Stimulated activated CD4-positive, alpha-beta T cell treated with anti-CD3 and anti-CD28 coated beads, Interleukin-15, amount 100 ng/mL, for 24 hours (primary cell): ENCODE measurements at places on chromosomes 7 and 10.

- DNase-seq, result no peak
Observed at GRCh38 chr7:147311336-147311735, 1194.7 kb downstream of the CNTNAP2 start.

- no peak for DNase-seq
Observed at GRCh38 chr10:78542141-78542489, 508.5 kb downstream of the RPS24 start.

GRCh38 chr7:11274074-11274473 lies 300.4 kb downstream of the PHF14 start:
- DNase-seq, result no peak

GRCh38 chr10:128421371-128422160 lies 295.3 kb upstream of the MKI67 start:
- DNase-seq, result no peak

DNA sequence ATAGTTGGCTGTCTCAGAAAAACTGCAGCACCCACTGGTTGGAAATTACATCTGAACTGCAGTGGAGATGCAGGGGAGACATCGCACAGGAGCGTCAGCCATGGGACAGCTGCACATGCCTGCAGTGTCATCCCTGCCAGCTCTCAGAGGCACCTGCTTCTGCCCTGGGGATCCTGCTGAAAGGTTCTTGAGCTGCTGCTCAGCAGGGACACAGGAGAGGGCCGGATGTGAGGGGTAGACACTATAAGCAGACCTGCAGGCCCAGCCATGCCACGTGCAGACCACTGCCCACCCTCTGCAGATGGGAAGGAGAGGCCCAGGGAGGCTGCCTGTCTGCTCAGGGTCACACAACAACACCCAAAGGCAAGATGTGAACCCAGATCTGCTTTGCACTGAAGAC lies 601.4 kb downstream of the DNAJB6 start:
- DNase-seq, result no peak

DNA sequence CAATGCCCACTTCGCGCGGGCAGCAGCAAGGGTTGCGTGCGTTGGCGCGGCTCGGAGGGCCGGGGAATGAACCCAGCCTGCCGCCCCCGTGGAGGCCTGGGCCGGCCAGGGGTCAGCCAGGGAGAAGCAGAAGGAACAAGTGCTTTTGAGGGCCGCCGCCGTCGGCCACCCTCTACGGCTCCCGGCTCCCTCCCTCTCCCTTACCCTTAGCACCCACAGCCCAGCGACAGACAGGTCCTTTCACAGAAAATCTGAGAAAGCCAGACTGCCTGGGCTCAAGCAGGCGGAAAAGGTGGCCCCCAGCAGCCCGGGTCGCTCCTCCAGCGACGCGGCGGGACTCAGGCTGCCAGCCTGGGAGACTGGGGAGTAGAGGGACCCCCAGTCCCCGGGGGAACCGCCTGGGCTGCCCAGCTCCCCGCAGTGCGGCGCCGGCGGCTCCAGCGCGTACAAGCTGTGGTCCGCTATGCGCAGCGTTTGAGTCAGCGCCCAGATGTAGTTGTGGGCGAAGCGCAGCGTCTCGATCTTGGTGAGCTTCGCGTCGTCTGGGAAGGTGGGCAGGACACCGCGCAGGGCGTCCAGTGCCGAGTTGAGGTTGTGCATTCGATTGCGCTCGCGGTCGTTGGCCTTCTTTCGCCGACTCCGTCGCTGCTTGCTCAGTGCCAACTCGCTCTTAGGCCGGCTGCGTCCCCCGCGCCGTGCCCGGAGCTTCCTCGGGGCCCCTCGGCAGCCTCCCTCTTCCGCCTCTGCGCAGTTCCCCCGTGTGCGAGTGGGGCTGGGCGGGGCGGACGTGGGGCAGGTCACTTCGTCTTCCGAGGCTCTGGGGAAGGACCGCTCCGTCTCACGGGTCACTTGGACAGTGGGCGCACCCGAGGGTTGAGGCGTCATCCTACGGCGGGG lies 815 bp downstream of the NEUROG3 start:
- peak; percentile 62 for DNase-seq

GRCh38 chr10:34816085-34816496 lies 995 bp upstream of the PARD3 start:
- peak; percentile 16 for DNase-seq

- DNase-seq, result no peak
Observed at GRCh38 chr10:3897156-3897555, 112.1 kb upstream of the KLF6 start.

DNA sequence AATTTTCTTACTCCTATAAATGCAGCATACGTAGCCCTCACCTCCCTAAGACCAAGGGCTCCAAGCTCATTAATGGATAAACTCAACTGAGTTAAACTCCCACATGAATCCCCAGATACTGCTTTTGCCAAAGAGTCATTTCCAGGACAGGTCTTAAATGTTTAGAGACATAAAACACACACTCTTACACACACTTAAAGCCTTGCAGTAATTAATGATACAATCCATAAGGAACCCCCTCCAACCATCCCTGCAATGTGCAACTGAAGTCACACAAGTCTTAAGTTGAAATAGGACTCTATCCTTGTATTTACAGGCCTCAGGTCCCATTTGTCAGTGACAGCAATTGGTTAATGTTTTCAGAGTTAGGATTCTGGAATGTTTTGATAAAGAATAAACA lies 194.1 kb downstream of the FANK1 start:
- no peak for DNase-seq

DNA sequence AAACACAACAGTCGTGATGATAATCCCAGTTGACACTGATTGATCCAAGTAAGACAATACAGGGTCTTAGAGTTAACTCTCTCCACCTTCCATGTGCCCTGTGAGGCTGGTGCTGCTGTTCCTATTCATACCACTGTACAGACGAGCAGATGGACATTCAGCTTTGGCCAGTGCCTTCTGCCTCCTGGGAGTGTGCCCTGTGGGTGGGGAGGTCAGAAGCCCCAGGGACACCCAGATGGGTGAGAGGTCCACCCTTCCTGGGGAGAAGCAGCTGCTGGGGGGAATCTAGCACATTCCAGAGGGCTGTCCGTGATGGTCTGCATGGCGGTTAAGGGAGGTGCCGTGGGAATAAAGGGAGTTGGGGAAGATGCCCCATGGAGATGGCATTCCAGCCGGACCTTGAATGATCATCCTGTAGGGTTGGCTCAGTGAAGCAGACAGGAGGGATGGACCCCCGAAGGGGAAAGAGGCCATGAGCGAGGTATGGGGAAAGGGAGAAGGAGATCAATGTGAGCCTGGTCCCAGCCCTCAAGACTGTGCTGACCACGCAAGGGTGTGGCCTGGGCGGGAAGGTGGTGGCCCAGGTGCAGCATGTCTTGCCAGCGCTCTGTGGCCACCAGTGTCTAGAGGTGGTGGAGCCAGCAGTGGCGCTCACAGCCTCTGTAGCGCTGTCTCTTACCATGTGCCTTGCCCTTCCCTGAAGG lies 74.0 kb downstream of the ADCY1 start:
- no peak for DNase-seq

GRCh38 chr7:137151041-137151689 lies 192.4 kb downstream of the PTN start:
- no peak for DNase-seq

- DNase-seq, result no peak
Observed at GRCh38 chr10:28250782-28251181, 52.1 kb downstream of the MPP7 start.

GRCh38 chr7:120760851-120761250 lies 97.1 kb downstream of the TSPAN12 start:
- no peak for DNase-seq

DNA sequence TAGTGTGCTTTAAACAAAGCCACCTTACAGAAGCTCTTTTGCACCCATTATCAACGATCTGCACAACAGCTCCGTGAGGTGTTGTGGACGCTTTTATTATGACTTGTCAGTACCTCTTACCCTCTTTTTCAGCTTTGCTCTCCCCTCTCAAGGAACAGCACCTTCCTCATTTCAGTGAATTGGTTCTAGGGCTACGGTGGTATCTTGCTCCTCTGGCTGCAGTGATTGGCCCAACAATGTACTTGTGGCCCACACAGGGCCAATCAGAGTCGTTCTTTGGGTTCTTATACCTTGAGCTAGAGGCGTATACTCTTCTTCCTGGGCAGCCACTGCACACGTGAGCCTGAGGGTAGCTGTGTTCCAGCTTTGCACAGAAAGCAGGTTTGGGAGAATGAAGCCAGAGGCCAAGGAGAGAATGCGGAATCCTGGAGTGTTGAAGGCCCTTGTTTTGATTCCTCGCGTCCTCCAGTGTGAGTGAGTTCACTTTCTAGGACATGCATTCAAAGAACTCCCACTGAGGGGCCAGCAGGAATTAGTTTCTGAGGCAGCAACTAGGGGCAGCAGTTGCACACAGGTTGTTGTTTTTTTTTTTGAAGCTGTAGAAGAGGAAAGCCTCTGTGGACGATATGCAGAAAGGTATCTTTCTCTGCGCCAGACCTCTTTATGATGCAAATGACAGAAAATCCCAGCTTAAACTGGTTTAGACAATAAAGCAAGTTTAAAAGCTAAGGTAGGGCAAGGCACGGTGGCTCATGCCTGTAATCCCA lies 49.8 kb upstream of the PDZD8 start:
- no peak for DNase-seq

DNA sequence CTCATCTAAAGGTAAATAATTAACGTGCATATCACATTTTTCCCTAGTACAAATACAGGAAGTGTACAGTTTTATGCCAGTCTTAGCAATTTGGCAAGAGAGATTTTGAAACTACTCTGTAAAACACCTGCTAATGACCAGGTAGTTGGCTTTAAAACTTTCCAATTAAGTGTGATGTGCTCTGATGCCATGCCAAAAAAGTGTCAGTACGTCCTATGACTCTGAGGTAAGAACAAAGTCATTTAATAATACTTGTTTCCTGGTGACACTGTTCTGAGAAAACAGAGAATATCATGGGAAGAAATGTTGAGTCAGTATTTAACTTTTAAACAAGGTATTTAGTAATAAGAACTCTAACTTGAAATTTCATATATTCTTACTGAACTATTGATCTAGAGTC lies 9.6 kb downstream of the PDZD8 start:
- DNase-seq, result no peak

DNA sequence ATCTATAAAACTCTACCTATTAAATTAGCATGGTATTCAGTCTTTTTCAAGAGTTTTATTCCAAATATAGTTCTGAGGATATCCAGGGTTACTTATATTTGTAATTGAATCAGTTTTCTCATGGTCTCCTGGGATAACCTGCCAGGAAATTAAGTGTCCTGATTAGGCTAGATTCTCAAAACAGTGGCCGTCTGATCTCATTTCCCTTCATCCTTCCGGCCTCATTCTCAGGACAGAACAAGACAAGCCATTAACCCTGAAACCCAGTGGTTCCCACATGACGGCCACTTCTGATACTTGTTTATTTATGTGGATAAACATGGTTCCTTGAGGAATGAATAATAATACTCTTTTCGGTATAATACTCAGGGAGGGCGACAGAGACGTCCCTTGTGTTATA lies 417.6 kb upstream of the POT1 start:
- no peak for DNase-seq

- no peak for DNase-seq
Observed at GRCh38 chr7:35894721-35895120, 93.9 kb downstream of the SEPTIN7 start.

GRCh38 chr7:82286798-82287140 lies 156.8 kb downstream of the CACNA2D1 start:
- no peak for DNase-seq

GRCh38 chr10:480928-481552 lies 208.4 kb downstream of the DIP2C start:
- no peak for DNase-seq

DNA sequence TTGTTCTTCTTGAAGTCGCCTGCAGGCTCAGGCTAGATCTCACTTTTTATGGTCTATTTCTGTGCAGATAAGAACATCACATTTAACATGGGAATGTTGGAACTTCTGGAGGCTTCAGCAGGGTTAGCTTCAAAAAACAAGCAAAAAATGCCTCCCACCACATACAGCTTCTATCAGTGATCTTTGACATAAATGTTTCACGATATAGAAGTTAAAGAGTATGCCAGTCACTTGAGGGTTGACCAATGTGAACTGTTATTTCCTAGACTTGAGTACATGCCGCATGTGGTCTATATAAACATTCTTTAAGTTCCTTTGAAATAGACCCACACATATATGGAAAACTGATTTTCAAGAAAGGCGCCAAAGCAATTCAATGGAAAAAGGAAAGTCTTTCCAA lies 219.2 kb upstream of the KLF14 start:
- DNase-seq, result no peak

DNA sequence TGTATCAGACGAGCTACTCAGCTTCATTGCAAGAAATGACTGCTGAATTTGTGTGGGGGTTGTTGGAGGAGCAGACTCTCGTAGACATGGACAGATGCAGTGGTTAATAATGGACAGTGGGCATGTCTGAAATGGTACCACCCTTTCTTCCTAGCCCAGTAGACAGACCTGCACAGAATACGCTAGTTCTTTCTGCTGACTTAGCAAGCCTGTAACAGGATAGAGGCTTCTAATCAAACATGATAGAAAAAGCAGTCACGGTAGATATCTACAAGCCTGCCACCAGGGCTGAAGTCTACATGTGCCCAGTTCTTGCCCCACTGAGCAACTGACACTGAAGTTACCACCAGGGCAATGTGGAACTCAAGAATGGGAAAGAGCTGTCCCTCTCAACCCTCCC lies 188.0 kb downstream of the FANK1 start:
- no peak for DNase-seq

GRCh38 chr10:50624413-50624865 lies 683 bp upstream of the SGMS1 start:
- DNase-seq, result peak; percentile 97

DNA sequence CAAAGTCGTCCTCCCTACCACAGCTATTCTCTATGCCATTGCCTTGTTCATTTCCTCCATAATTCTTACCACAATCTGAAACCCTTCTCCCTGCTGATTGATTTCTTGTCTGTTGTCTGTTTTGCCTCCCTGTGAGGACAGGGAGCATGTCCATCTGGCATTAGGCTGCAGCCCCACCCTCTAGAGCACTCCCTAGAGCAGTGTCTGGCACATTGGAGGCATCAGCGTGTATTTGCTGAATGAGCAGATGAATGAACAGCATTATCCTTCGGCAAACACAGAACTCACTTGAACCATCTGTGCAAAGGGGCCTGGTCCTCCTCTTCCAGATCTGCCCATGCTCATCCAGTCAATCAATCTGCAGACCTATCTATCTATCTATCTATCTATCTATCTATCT lies 5.1 kb upstream of the DMBT1 start:
- DNase-seq, result no peak

GRCh38 chr10:16904639-16905061 lies 87.4 kb upstream of the RSU1 start:
- DNase-seq, result no peak

- no peak for DNase-seq
Observed at GRCh38 chr7:133934262-133934976, 192.7 kb upstream of the LRGUK start.
